ENCODE measurements at places on chromosomes 2 and 18. TPM values are rescaled to one million over a fixed set of nuclear protein-coding genes. Genes with fewer than 3 reads are reported as not detected.

The UGT1A4 gene
- total RNA-seq, result not detected

GRCh38 chr2:237923481-237924163, 43.2 kb upstream of the UBE2F start:
- H3K36me3 ChIP-seq, result no peaks in the 10 kb centered on the region
- H3K27me3 ChIP-seq, result no peaks in the 10 kb centered on the region
- peak overlapping the region; percentile 21 for H3K4me3 ChIP-seq

DNA sequence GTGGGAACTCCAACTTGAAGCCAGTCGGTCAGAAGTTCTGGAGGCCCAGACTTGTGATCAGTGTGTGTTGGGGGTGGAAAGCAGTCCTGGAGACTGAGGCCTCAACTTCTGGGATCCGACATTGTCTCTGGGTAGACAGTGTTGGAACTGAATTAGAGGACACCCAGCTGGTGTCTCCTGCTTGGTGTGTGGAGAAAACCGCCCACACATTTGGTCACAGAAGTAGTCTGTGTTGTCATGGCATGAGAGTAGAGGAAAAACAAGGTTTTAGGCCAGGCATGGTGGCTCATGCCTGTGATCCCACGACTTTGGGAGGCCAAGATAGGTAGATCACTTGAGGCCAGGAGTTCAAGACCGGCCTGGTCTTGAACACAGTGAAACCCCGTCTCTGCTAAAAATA, 51.5 kb downstream of the PUM2 start:
- no peaks in the 10 kb centered on the region for H3K27me3 ChIP-seq
- no peaks in the 10 kb centered on the region for H3K4me1 ChIP-seq
- no peak overlapping the region for H3K4me3 ChIP-seq

- no peaks in the 10 kb centered on the region for H3K36me3 ChIP-seq
- no peak for DNase-seq
- no peak overlapping the region for H3K27ac ChIP-seq
- no peaks in the 10 kb centered on the region for H3K4me1 ChIP-seq
Observed at GRCh38 chr2:223369889-223370288, 232.3 kb downstream of the SCG2 start.

- peak overlapping the region; percentile 33 for H3K27ac ChIP-seq
- H3K4me3 ChIP-seq, result no peak overlapping the region
- peaks cover 24% of the 10 kb centered on the region for H3K4me1 ChIP-seq
- H3K36me3 ChIP-seq, result no peaks in the 10 kb centered on the region
- DNase-seq, result no peak
Observed at GRCh38 chr2:233410196-233410760, 56.0 kb downstream of the DGKD start.

The PLGLB1 gene
- total RNA-seq, result 11.1 TPM

DNA sequence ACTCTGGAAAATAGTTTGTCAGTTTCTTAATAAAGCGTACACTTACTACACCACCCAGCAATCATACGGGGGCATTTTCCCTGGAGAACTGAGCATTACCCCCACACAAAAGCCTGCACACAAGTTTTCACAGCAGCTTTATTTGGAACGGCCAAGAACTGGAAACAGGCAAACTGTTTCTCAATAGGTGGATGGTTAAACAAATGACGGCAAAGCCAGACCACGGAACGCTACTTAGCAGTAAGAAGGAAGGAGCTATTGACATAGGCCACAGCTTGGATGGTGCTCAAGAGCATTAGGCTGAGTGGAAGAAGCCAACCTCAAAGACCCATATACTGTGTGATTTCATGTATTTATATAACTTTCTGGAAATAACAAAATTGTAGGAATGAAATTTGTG, 9.0 kb downstream of the MALL start:
- H3K27ac ChIP-seq, result no peak overlapping the region
- H3K4me3 ChIP-seq, result no peak overlapping the region
- H3K4me1 ChIP-seq, result peaks cover 29% of the 10 kb centered on the region
- DNase-seq, result no peak

GRCh38 chr2:39665811-39666490, at the start of gene TMEM178A:
Gene TMEM178A, plus strand, starts transcription at chr2:39665917. Its CDS starts 58 bp downstream, at chr2:39665975.
- H3K4me1 ChIP-seq, result peaks cover 6% of the 10 kb centered on the region
- peak within 1 kb of the TSS; percentile 33 for H3K4me3 ChIP-seq
- no peaks in the 10 kb centered on the region for H3K36me3 ChIP-seq
- no peaks in the 10 kb centered on the region for H3K27me3 ChIP-seq
- no peak within 1 kb of the TSS for H3K27ac ChIP-seq

The CLEC4F gene
- 4.8 TPM for total RNA-seq

The NCKAP5 gene
- 4.5 TPM for total RNA-seq

- H3K4me3 ChIP-seq, result no peak overlapping the region
- H3K27me3 ChIP-seq, result no peaks in the 10 kb centered on the region
- peak; percentile 75 for DNase-seq
- H3K27ac ChIP-seq, result peak overlapping the region; percentile 63
- no peaks in the 10 kb centered on the region for H3K36me3 ChIP-seq
Observed at GRCh38 chr2:239322416-239323086, 78.3 kb downstream of the HDAC4 start.

The OBSL1 gene
- 31.0 TPM for total RNA-seq

DNA sequence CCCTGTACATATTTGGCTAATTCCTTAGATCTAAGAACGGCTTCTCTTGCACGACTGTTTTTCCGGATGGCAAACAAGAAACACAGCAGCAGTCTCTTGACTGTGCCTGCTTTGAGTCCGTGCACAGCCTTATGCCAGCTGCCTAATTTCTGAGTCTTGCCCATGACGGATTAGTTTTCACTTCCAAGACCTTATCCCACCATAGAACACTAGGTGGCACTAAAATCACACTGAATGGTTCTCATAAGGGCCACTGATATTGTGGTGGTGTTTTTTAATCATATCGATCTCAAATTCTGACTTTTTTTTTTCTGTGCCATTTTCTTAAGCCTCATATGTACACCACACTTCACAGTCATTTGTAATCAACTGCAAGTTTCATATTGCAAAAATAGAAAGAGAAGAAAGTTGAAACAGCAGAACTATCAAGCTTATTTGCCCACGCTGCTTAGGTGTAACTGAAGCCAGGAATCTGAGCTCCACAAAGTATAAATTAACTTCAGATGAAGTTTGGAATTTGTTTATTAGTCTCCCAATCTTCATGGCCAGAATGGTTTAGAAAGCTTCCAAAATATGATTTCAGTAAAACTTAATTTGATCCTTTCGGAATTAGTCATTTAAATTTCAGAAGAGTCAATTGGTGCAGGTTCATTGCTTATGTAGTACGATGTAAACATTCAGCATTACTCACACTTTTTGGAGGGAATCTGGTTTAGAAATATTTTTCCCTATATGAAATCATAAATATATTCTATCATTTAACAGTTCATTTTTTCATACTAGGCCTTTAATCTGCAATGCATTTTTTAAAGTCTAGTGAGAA, 45.5 kb upstream of the SCN7A start:
- H3K4me1 ChIP-seq, result no peaks in the 10 kb centered on the region
- no peak for DNase-seq
- no peak overlapping the region for H3K27ac ChIP-seq
- H3K27me3 ChIP-seq, result no peaks in the 10 kb centered on the region
- H3K36me3 ChIP-seq, result no peaks in the 10 kb centered on the region

GRCh38 chr2:176662753-176663152, 393.5 kb downstream of the MTX2 start:
- no peaks in the 10 kb centered on the region for H3K4me1 ChIP-seq
- peaks cover 3% of the 10 kb centered on the region for H3K27me3 ChIP-seq
- DNase-seq, result no peak
- no peak overlapping the region for H3K4me3 ChIP-seq

The CYP27C1 gene
- 0.07 TPM for total RNA-seq

The CCDC121 gene
- 6.3 TPM for total RNA-seq

DNA sequence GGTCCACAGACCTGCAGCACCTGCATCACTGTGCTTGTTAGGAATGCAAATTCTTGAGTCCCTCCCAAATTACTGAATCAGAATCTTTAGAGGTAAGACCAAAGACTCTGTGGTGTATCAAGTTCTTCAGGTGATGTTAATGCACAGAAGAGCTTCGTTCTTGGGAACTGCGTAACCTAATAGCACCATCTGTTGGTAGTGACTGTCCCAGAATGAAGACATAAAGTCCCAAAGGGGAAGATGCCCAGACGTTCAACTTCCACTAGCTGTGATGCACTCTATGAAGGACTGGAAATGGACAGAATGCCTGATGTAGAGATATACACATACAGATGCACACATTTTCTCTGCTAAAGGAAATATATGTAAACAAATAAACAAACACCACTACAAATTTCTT, 576.0 kb downstream of the LRP1B start:
- H3K27ac ChIP-seq, result no peak overlapping the region
- no peaks in the 10 kb centered on the region for H3K36me3 ChIP-seq
- no peaks in the 10 kb centered on the region for H3K27me3 ChIP-seq
- no peak overlapping the region for H3K4me3 ChIP-seq
- H3K4me1 ChIP-seq, result no peaks in the 10 kb centered on the region

The PSME4 gene
- total RNA-seq, result 73.6 TPM

- H3K4me1 ChIP-seq, result no peaks in the 10 kb centered on the region
- no peaks in the 10 kb centered on the region for H3K27me3 ChIP-seq
- H3K4me3 ChIP-seq, result no peak overlapping the region
- no peaks in the 10 kb centered on the region for H3K36me3 ChIP-seq
- H3K27ac ChIP-seq, result no peak overlapping the region
- DNase-seq, result no peak
Observed at GRCh38 chr2:145771525-145771924, 1251.6 kb upstream of the ZEB2 start.

DNA sequence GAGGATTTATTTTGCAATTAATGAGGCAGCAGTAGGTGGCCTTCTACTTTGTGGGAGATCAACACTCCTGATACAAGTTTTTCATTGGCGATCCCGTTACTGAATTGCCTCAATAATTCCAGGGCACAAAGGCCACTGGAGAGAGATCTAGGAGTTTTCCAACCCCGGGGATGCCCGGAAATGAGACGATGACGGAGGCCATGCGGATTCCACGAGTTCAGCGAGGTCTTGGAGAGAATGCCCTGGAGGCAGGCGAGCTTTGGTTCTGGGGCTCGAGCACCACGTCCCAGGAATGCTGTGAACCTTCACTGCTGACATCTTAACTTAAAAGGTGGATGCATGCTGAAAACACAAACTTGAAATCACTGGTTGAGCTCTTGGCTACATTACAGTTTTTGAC, 74.2 kb downstream of the LDLRAD4 start:
- H3K4me3 ChIP-seq, result no peak overlapping the region
- no peak overlapping the region for H3K27ac ChIP-seq
- H3K27me3 ChIP-seq, result no peaks in the 10 kb centered on the region
- DNase-seq, result no peak
- H3K36me3 ChIP-seq, result no peaks in the 10 kb centered on the region

DNA sequence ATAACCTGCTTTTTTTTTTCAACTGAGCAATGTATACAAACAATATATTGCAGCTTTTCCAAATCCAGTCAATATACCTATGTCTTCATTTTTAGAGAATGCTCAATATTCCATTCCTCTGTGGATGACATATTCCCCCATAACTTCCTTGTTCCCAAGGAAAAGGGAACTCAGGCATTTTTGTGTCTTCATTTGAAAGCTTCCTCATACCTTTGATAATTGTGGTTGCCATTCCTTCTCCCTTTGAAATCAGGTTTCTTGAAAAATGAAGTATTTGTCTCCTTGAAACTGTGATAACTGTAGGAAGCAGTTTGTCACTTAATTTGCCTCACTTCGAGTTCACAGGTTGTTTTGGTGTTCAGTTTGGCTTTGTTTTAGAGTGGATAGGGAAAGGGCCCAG, 13.5 kb downstream of the ELAC1 start:
- no peak for DNase-seq
- H3K27me3 ChIP-seq, result no peaks in the 10 kb centered on the region
- no peak overlapping the region for H3K27ac ChIP-seq
- H3K4me1 ChIP-seq, result no peaks in the 10 kb centered on the region

The C1QL2 gene
- total RNA-seq, result not detected

DNA sequence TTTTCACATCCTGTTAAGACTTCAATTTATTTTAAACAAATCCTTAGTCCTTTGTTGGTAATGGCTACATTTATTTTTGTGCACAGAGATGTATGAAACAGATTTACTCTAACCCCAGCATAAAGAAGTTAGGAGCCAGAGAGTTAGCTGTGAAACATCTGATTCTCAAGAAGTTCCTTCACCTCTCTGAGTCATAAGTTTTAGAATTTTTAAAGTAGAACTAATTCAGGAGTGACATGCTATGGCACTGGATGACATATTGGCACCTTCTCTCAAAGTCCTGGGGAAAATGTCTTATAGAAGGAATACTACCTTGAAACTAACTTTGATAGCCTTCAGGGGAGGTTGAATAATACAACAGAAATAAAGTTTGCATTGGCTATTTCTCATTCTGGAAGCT, 6.4 kb upstream of the DSG2 start:
- H3K27ac ChIP-seq, result no peak overlapping the region
- peaks cover 27% of the 10 kb centered on the region for H3K27me3 ChIP-seq
- H3K4me1 ChIP-seq, result no peaks in the 10 kb centered on the region
- no peaks in the 10 kb centered on the region for H3K36me3 ChIP-seq
- no peak overlapping the region for H3K4me3 ChIP-seq
- no peak for DNase-seq

The CHRNG gene
- not detected for total RNA-seq

GRCh38 chr18:57466307-57466706, 31.1 kb downstream of the ONECUT2 start:
- no peaks in the 10 kb centered on the region for H3K4me1 ChIP-seq
- no peaks in the 10 kb centered on the region for H3K36me3 ChIP-seq
- no peak overlapping the region for H3K27ac ChIP-seq

DNA sequence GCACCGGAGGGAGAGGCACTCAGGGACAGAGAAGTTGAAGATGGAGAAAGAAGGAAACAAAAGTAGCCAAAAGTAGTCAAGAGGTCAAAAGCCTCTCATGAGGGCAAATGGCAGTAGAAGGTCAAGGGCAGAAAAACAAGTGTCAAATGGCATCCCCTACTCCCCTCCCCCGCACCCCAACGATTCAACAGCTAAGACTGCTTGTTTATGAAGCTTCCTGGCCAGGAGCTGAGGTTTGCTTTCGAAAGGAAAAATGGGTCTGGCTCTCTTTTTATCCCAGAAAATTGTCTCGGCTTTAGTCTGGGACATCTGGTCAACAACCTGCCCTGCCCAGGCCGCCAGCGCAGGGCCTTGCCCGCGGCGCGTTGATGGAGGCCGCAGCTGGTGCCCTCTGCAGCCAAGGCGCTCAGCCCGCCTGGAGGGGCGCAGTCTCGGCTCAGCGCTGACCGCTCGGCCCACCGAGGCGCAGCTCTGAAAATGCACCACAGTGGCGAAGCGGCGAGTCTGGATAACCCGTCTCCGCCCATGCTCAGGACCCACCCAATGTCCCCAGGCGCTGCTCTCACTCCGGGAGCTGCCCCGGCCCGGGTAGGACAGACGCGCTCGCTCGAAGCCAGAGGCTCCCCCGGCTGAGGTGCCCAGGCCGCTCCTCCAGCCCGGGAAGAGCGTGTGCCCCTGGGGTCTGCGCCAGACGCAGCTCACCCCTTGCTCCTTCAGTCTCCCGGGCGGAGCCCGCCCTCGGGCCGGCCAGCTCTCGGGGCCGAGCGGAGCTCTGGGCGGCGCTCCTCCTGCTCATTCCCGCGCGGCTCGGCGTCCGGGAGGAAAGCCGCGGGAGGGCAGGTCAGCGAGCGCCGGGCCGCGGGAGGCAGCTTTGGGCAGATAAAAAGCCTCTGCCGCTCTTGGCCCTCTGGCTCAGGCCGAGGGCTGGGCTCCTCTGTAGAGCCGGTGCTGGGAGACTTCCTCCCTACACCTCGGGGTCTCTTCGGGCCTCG, 1.8 kb upstream of the TBR1 start:
- H3K4me1 ChIP-seq, result peaks cover 52% of the 10 kb centered on the region
- peaks cover 62% of the 10 kb centered on the region for H3K27me3 ChIP-seq
- peak overlapping the region; percentile 11 for H3K4me3 ChIP-seq
- no peaks in the 10 kb centered on the region for H3K36me3 ChIP-seq
- H3K27ac ChIP-seq, result no peak overlapping the region
- DNase-seq, result peak; percentile 76

GRCh38 chr2:73386342-73386868, 769 bp downstream of the ALMS1 start:
- peak overlapping the region; percentile 90 for H3K4me3 ChIP-seq
- no peaks in the 10 kb centered on the region for H3K4me1 ChIP-seq
- H3K27ac ChIP-seq, result peak overlapping the region; percentile 95

The RAD51AP2 gene
- total RNA-seq, result not detected

The PRSS56 gene
- 0.13 TPM for total RNA-seq

The RGPD8 gene
- 28.7 TPM for total RNA-seq
